ENCODE measurements at places on chromosomes 11 and 22. TPM values are rescaled to one million over a fixed set of nuclear protein-coding genes. Genes with fewer than 3 reads are reported as not detected.

Gene APOL4
- total RNA-seq = 9.3 TPM

Gene FCHSD2
- total RNA-seq = 42.8 TPM

Gene ART5
- total RNA-seq = not detected

Gene MYEOV
- total RNA-seq = not detected

Gene CD3G
- total RNA-seq = 0.25 TPM

Gene TBX1
- not detected for total RNA-seq

Gene MMP12
- total RNA-seq = not detected

Gene ART1
- total RNA-seq = not detected

Gene SYT12
- 0.98 TPM for total RNA-seq

Gene MRGPRE
- total RNA-seq = not detected

Gene PPP1R14B
- 60.7 TPM for total RNA-seq

Gene UBQLN3
- total RNA-seq = under 0.01 TPM

Gene TSPAN32
- total RNA-seq = 0.25 TPM

Gene SGSM1
- 10.1 TPM for total RNA-seq

Gene RTCB
- total RNA-seq = 52.4 TPM

Gene DGCR6
- 6.4 TPM for total RNA-seq

Gene LMNTD2
- total RNA-seq = under 0.01 TPM

Gene FAM180B
- total RNA-seq = 0.25 TPM

Gene PDE3B
- total RNA-seq = 21.1 TPM

Gene MPZL3
- 0.74 TPM for total RNA-seq

Gene WNT7B
- total RNA-seq = 2.7 TPM

Gene TLCD5
- 17.0 TPM for total RNA-seq

Gene MISFA
- 0.74 TPM for total RNA-seq

Gene PELI3
- total RNA-seq = 11.8 TPM

Gene GP1BB
- 24.8 TPM for total RNA-seq

Gene MRGPRF
- total RNA-seq = 1.2 TPM

Gene UBQLNL
- total RNA-seq = under 0.01 TPM

Gene CPT1B
- total RNA-seq = 3.4 TPM

Gene PNPLA5
- total RNA-seq = 0.25 TPM

Gene PKNOX2
- 5.4 TPM for total RNA-seq

Gene MMP3
- not detected for total RNA-seq

Gene IFTAP
- total RNA-seq = 36.4 TPM

Gene PHLDA2
- not detected for total RNA-seq
